ENCODE measurements at places on chromosomes 5 and 9.

GRCh38 chr5:118619823-118620222, 368.5 kb downstream of the DTWD2 start:
- no peak for DNase-seq

DNA sequence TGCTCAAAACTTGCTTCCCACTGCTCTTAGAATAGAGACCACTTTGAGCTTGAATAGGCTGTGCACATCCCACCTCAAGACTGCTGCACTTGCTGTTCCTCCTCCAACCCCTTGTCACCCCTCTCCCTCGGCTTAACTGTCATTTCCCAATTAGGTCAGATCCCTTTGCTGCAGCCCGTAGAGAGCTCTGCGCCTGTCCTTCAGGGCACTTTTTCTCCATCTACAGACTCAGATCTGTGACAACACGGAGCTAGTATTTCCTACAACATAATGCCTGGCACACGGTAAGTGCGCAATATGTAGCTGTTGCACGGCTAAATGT, 485 bp upstream of the HABP4 start:
- DNase-seq, result no peak

DNA sequence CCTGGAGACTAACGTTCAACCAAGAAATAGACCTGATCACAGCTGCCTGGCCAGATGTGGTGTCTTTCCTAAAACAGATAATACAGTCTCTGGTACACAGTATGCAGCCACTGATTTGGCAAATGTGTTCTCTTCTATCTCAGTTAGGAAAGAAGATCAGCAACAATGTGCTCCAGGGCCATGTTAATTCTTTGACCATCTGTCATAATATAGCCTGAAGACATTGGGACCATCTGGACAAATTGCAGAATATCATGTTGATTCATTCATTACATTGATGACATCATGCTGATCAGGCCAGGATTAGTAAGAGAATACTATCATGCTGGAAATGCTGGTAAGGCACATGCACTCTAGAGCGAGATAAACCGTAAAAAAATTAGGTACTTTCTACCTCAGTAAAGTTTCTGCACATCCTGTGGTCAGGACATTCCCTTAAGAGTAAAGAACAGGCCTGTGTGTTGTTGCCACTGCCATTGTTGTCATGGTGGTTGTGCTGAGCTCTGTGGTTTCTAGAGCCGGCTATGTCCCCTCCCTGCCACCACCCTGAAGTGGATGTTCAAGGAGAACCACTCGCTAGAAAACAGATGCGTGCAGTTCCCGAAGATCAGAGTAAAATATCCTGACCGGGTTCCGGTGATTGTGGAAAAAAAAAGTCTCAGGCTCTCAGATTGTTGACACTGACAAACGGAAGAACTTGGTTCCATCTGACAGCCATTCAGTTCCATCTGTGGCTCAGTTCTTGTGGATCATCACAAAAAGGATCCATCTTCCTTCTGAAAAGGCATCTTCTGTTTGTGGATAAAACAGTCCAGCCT, 6.4 kb upstream of the JMY start:
- no peak for DNase-seq

DNA sequence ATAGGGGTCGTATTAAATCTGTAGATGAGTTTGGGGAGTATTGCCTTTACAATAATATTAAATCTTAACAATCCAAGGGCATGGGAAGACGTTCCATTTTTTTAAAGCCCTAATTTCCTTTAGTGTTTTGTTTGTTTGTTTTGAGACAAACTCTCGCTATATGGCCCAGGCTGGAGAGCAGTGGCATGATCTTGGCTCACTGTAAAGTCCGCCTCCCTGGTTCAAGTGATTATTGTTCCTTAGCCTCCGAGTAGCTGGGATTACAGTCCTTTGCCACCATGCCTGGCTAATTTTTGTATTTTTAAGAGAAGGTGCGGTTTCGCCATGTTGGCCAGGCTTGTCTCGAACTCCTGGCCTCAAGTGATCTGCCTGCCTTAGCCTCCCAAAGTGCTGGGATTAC, 19.9 kb downstream of the NIPBL start:
- DNase-seq, result no peak

- no peak for DNase-seq
Measured at GRCh38 chr9:89528540-89528939, 30.6 kb upstream of the SEMA4D start.

GRCh38 chr5:31581498-31582099, 49.5 kb downstream of the C5orf22 start:
- DNase-seq, result no peak

- DNase-seq, result no peak
Measured at GRCh38 chr5:61737301-61737963, 405.4 kb downstream of the ZSWIM6 start.

DNA sequence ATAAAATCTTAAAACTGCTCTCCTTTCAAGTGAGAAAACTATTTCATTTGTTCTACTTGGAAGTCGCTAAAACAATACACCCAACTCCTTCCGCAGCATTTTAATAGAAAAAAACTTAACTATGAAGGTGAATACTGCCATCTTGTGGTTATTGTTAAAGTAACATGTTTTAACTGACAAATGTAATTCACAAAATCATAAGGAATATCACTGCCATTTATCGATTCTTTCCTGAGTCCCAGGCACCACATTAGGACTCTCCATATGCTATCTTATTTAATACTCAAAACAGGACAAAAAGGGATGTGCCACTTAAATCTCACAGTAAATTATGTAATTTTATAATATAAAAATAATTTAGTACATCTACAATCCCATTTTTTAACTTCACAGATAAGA, 130.5 kb upstream of the ITGA1 start:
- DNase-seq, result no peak

DNA sequence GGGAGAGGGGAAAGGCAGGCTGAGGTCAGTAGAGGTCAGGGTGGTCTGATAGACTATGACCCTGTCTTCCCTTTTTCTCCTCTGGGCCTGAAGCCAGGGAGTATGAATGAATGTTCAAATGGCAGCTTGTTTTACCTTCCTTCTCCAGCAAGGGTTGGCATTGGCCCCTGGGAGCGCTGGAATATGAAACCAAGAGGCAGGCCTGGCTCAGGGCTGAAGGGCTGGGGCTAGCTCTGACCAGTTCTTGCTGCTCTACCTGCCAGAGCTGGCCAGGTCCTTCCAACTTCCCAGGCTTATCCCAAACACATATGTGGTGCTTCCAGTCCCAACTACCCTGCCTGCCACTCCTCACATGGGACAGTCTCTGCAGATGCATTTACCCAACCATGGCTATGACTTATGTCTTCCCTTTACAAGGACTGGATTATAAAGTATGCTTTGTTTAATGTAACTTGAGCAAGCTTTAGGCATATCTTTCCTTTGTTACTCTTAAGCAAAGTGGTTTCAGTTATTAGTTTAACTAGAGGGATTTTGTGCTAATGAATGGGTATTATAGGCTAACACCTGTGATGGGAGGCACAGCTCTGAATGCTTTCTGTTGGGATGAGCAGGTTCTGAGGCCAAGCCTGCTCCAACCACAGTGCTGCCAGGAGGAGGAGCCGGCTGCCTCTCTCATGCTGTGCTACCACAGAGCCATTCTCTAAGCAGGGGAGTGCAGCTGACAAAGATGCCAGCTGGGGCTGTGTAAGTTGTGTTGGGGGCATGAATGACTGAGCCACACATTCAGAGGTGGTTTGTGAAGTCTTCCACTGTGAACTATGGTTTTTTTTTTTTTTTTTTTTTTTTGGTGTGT, 6.1 kb downstream of the CCNI2 start:
- no peak for DNase-seq

- no peak for DNase-seq
Measured at GRCh38 chr9:135379540-135380267, 99.9 kb upstream of the PPP1R26 start.

DNA sequence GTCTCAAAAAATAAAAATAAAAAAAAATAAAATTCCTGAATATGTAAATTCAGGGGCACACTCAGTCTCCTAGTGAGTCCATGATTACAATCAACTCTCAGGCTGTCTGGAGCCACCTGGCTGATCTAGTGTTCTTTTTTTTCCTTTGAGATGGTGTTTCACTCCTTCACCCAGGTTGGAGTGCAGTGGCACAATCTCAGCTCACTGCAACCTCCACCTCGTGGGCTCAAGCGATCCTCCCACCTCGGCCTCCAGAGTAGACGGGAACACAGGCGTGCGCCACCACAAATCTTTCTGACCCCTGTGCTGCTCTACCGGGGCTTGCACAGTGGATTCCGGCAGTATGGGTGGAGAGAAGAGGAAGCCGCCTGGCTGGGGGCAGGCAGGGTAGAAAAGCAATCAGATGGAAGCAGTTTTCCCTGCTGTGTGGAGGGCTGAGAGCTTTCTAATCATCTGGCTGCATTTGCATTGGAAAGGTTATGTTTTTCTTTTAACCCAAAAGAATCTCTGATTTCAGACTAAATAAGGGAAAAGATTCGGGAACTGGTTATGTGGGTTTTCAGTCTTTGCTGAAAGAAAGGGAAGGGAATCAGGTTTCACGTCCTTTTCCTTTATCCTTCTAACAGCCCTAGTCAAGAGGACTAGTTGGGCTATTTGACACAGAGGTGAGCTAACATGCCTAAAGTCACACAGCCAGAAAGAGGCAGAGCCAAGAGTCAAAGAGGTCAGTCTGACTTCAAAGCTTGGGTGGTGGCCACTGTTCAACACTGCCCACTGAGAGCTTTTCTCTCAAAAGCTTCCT, 26.3 kb upstream of the CORO2A start:
- no peak for DNase-seq

GRCh38 chr9:115593587-115594091, 475.7 kb upstream of the TNC start:
- peak; percentile 5 for DNase-seq

DNA sequence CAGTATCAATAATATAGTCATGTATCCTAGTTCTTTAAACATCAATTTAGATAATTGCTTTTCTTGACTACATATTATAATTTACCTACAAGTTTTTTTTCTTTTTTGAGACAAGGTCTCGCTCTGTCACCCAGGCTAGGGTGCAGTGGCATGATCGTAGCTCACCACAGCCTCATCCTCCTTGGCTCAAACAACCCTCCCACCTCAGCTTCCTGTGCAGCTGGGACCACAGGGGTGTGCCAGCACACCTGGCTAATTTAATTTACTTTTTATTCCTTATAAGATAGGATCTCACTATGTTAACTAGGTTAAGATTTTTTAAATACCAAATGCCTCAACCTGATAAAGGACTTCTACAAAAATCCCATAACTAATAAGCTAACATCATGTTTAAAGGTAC, 21.1 kb downstream of the UIMC1 start:
- no peak for DNase-seq
